Nucleus accumbens (tissue), 56 donors: ENCODE measurements at places on chromosomes 2 and 18.

- DNase-seq, result peak; percentile 62
Measured at GRCh38 chr18:79912409-79912991, 39.0 kb downstream of the SLC66A2 start.

- no peak for DNase-seq
Measured at GRCh38 chr2:234852035-234852434, 99.8 kb upstream of the SH3BP4 start.

DNA sequence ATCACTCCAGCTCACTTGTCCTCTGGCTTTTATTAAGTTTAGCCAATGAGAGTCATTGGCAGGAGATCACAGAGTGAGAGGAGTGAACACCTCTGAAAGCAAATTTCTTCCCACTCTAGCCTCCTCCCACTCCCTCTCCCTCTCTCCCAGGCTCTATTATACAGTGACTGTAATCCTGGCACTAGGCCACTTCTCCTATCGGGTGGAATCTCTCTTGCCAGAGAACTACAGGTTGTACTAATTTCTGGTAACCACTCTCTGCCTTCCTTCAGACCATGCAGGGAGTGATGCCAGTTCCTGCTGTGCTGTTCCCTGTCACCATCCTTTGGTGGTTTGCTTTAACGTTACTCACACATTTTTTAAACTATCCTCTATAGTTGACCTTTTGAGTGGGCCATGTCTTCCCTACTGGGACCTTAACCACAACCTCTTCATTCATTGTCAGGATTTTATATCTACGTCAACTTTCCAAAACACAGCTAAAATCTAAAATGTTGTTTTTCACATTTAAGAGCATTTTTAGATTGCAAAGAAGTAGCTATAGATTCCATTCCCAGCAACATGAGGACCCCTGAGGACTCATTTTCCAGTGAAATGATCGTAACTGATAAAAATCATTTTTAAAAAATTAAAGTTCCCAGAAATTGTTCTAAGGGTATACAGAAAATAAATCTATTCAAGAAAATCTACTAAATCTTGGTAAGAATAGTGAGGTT is 217.1 kb downstream of the MREG start:
- DNase-seq, result no peak

DNA sequence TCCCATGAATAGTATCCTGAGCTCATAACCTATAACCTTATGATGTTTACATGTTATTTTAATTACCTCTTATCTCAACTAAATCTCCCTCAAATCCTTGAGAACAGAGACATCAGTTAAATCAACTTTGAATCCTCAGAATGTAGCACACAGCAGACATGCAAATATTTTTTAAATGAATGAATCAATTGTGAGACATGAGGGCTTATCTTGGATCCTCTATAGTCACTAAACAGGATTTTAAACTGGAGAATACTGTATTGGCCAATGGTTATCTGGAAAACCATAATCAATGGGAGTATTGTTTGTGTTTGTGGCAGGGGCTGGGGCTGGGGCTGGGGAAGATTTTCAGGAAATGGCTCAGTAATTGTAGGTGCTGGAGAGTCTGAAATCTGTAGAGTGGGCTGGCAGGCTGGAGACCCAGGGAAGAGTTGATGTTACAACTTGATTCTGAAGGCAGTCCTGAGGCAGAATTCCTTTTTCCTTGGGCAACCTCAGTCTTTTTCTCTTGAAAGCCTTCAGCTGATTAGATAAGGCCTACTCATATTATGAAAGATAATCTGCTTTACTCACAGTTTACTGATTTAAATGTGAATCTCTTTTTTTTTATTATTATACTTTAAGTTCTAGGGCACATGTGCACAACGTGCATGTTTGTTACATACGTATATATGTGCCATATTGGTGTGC is 106.3 kb downstream of the NCOA1 start:
- no peak for DNase-seq

DNA sequence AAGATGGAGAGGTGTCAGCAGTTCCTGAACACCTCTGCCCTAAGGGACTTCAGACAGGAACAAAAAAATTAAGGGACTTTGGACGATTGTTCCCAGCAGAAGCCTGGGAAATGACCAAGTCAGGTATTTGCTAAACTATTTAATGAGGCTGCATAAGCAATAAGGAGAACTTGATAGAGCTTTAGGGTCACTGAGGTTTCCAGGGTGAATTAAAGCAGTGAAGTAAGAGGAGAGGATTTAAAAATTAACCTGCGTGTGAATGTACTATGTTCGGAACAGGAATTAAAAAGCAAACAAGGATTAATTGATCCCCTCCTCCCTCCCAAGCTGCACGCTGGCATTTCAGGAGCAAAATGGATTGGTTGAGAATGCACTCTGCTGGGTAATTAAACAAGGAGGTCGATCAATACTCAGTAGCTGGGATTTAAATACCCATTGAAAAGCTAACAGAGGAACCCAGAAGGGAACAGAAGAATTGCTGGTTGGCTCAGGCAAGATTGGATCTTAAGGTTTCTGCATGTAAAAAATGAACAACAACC is 157.2 kb downstream of the RNF152 start:
- DNase-seq, result no peak

GRCh38 chr2:208255557-208256106 is 761 bp upstream of the IDH1 start:
- no peak for DNase-seq

DNA sequence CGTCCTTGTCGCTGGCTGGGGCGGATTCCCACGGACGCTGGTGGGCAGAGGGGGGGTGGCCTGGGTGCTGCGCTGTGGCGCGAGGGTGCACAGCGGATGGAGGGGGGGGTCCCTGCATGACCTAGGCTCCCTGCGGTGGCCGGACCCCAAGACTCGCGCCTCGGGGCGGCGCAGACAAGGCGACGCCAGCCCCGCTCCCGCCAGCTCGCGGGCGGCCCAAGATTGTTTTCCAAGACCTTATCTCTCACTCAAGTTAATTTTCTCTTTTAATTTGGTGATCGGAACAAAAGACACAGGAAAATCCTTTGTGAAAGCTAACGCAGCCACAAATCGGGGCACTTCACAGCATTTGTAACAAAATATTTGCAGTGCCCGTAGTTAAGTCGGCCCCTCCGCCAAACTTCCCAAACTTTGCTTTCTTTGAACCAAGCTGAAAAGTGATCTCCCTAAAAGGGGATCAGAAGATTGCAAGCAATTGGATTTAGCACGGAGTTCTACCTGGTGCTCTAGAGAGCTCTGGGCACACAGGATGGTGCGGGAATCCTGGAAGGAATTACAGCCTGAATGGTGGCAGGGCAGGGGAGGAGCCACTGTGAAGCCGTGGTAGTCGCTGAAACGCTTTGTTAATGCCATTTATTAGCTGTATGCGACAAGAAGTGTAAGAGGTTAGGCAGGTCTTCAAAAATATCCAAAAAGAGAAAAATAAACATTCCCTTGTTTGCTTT is 4.8 kb upstream of the ID2 start:
- no peak for DNase-seq

DNA sequence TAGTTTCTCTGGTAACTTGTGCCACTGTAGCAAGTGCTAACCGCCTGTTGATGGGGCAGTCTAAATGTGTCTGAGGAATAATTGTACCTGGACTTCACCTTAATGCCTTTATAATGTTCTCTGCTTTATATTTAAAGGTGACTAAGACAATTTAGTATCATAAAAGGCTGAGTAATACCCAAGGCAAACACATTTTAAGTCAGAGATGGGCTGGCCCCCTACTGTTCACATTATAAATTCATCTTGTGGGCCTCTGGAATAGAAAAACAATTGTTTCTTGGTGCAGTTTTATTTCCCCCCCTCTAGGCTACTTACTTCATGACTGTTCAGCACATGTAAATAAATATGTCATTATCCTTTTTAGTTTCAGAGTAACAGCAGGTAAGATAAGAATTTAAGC is 559.3 kb upstream of the PIK3C3 start:
- DNase-seq, result no peak

DNA sequence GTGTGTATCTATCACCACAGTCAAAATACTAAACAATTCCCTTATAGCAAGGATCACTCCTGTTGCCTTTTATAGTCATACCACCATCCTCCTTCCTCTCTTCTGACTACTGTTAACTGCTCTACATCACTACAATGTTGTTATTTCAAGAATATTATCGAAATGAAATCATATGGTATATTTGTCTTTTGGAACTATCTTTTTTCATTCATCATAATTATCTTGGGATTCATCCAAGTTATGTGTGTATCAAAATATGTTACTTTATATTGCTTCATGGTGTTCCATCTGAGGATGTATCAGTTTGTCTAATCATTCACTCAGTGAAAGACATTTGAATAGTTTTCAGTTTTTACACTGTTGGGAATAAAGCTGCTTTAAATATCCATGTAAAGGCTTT is 1423.0 kb upstream of the PIK3C3 start:
- no peak for DNase-seq

DNA sequence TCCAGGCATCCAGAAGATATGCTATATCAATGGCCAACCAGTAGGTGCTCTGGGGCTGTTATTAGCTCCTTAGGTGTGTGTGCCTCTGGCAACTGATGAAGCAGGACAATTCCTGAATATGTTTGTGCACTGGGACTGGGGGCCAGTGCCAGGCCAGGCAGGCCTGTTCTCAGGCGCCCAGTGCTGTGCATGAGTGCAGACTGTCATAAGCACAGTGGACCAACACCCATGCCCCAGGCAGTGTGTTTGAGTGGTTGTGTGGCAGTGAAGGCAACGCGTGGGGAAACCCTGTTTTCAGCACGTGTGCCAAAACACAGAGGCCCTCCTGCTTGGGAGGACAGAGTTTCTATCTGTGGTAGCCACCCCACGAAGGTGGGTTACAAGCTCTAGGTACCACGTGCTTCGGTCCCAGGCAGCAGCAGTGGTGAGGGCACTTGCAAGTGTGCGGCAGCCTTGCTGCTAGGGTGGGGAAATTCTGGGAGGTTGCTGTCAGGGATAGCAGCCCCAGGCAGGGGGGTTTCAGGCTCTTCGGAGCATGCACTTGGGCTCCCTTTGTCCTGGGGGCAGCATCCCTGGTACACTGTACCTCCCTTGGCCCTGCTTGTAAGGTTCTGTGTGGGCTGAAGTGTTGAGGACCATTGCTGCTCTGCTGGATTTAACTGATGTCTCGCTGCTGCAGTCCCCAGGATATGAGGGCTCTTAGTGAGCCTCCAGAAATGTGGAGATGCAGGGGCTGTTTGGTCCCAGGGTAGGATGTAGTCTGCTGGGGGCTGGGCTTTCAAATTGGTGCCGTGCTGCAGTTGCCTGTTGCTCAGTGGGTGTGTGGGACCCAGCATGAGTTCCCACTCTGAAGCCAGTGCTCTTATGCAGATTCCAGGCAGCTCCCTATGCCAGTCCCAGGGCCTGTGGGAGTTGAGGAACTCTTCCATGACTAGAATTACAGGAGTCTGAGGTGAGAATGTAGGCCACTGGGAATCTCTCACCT is 280.9 kb downstream of the RPRM start:
- DNase-seq, result no peak

DNA sequence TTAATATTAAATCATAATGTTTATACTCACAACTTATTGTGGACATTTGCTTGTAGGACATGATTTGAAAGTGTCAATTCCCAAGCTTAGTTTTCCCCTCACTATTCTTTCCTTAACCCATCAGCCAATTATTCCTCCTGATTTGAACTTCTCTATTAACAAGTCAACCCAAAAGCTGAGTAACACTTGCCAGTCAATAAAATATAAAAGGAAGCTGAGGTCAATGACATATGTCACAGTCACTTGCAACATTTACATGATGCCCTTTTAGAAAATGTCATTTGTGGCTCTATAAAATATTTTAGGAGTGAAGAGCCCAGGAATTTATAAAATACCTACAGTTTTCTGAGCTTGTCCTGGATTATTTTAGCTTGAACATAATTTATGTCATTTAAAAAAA is 7.2 kb downstream of the CCDC68 start:
- no peak for DNase-seq

DNA sequence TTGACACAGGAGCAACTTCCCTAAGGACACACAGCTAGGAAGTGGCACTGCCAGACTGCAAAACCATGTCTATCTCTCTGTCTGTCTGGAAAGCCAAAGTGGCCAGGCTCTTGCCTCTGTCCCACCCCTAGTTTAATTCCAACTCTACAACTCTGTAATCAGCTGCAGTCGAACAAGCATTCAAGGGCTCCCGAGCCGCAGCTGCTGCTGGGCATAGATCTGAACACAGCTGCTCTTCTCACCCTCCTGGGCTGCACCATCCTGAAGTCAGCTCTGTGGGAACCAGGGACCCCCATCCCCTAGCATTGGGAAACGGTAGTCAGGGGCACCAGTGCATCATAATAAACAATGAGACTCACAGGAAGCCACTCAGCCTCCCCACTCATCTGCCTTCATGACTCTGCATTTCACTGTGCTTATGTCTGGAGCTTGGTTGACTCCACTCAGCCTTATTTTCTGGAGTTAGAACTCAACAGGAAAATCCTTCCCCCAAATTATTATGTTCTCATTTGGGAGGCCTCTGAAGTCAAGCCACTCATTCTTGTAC is 44.4 kb upstream of the TMEM163 start:
- DNase-seq, result no peak

DNA sequence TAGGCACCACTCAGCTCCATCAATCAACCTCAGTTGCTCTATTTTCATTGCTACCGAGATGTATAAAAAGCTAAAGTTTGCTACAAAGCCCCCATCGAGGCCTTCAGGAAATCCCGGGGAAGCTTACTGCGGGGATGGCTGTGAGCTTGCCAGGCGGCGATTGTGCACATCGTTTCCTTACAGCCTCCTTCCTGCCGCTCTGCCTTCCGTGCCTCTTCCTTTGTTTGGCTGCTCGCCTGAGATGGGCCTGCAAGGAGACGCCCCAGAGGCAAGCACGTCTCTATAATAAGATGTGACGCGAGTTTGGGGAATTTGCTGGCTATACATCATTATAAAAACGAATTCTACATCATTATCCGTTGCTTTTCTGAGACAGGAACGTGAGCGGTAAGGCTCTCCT is 41.6 kb downstream of the DHRS9 start:
- DNase-seq, result no peak

DNA sequence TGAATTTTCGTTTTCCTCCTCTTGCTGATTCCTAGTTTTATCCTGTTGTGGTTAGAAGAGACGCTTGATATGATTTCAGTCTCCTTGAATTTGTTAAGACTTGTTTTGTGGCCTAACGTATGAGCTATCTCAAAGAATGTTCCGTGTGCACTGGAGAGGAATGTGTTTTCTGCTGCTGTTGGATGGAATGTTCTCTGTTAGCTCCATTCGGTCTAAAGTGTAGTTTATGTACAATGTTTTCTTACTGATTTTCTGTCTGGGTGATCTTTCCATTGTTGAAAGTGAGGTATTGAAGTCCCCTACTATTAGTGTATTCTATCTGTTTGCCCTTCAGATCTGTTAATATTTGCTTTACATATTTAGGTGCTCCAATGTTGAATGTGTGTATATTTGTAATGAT is 25.9 kb downstream of the COLEC11 start:
- DNase-seq, result no peak

- DNase-seq, result no peak
Measured at GRCh38 chr2:109295070-109295780, 166.2 kb downstream of the SH3RF3 start.

- DNase-seq, result no peak
Measured at GRCh38 chr2:67268797-67269196, 128.3 kb upstream of the ETAA1 start.

GRCh38 chr2:5854797-5855196 is 162.6 kb downstream of the SOX11 start:
- DNase-seq, result no peak

- DNase-seq, result no peak
Measured at GRCh38 chr2:206764673-206765241, 371 bp downstream of the MDH1B start.

- DNase-seq, result no peak
Measured at GRCh38 chr18:44790860-44791259, 110.2 kb downstream of the SETBP1 start.
